AG09309 (cell line): ENCODE measurements at places on chromosomes 1 and 21.

DNA sequence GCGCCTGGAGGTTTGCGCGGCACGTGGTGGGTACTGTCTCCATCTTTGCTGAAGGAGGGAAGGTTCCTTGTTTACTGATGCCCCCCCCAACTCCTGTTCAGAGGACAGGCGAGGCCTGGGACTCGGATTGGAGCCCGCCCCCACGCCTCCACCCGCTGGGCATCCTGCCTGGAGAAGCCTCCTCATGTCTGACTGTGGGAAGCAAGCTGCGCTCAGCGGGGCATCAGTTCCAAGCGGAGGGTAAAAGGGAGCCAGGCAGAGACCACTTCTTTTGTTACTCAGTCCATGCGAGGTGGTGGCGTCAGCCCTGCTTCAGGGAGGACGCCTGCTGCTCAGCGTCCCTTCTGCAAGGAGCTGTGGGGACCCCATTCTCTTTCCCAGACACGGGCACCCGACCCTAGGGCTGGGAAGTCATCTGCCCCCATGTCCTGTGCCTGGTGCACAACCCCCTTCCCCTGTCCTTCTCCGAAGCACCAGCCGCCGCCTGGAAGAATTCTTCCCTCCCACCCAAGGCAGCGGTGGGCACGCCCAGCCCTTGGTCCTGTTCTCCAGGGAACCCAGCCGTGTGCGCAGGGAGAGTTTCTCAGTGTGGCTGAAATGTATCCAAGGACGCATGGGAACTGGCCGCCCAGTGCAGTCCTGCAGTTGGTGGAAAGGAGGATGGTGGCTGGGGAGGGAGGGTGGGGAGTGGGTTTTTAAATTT lies 414.0 kb downstream of the CAMTA1 start:
- no peak for DNase-seq

DNA sequence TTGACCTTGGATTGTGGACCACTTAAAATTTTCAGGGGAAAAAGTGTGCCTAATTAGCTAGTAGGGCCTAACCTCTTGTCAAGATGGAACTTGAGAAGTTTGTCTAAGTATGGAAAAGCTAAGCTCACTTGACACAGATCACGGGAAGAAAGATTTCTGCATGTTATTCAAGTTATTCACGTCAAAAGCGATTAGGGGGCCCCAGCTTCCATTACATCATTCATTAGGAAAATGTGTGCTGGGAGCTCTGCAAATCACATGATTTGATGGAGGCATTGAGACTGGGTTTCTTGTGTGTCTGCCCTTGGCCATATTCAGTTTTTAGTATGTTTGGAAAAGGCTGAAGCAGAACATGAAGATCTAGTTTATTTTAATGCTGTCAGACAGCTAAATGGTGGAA lies 15.5 kb upstream of the POGZ start:
- DNase-seq: no peak

DNA sequence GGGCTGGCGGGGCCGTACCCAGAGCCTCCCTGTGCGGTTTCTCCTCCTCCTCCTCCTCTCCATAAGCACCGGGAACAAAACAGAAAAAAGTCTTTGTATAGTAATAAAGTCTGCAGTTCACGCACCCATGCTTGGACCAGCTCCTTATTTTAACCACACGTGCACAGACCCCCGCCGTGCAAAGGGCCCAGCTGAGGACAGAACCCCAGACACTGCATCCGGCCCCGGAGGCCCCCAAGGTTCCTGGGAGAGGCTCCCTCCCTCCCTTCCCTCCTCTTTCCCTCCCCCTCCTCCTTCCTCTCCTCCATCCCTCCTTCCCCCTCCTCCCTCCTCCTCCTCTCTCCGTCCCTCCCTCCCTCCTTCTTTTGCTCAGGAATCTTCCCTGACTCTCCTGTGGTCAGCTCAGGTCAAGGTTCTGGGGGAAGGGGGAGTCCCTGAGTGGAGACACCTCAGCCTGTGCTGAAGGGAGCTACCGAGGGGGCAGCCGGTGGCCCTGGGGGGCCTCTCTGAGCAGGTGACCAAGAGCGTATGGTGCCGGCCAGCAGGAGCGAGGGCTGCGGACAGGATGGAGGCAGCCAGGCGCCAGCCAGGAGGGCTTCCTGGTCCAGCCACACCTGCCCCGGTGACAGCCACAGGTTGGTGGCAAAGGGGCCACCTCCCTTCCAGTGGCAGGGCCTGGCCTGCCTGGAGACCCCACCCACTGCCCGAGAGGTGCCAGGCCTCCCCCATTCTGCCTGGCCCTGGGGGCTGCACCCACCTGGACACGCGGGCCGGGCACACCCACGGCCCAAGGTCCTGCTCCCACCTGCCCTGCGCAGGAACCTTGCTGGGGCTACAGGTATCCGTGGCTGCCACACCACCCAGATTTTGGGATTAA lies 3.2 kb upstream of the TTLL10 start:
- no peak for DNase-seq

GRCh38 chr1:28591708-28592320 lies at the start of gene RAB42:
Gene RAB42, plus strand, starts transcription at chr1:28592265. Its CDS starts 247 bp downstream, at chr1:28592512.
- no peak for DNase-seq

GRCh38 chr1:47598357-47598756 lies 160.5 kb downstream of the FOXD2 start:
- DNase-seq: no peak

DNA sequence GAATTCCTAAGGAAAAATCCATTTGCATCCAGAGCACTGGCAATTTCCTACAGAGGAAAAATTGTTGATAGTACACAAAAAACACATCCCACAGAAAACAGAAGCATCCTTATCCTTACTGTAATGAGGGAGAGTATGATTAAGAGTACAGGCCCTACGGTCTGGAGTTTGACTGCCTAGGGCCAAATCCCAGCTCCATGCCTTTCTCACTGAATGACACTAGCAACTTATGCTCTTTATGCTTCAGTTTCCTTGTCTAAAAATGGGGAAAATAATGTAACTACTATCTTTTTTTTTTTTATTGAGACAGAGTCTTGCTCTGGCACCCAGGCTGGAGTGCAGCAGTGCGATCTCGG lies 27.8 kb upstream of the CEP350 start:
- DNase-seq: no peak

DNA sequence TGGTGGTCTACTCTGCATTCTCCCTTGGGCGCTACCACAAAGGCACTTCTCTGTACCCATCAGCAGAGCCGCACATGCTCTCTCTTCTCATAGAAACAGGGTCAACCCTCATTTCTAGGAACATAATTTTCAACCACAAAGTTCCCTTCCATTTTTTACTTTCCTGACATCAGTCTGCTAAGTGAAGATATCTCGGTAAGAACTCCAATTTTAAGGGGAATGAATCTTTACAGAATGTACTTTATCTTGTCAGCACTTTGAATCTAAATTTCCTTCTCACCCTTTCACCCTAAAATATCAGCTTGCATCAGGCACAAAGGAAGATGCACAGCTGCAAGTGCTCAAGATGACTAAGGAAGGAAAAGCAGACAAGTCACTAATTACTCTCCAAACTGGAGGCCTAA lies 545.9 kb downstream of the SMYD3 start:
- no peak for DNase-seq

GRCh38 chr21:14690886-14691285 lies 144.8 kb upstream of the SAMSN1 start:
- no peak for DNase-seq

DNA sequence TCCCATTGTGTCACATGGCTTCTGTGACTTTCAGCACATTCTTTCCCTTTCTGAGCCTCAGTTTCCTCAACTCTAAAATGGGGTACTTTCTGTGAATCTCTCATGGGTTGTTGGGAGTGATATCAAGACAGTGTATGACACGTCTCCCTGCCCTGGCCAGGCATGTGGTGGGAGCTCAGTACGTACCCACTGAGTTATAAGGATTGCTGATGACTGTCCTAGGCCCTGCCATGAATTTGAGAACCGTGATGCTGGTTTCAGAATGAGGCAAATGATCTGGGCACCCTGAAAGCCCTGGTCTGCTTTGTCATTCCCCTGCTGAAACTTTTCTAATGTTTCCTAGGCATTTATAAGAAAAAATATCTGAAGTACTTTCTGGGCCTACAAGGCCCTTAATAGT lies 3.6 kb downstream of the ZNF362 start:
- no peak for DNase-seq

DNA sequence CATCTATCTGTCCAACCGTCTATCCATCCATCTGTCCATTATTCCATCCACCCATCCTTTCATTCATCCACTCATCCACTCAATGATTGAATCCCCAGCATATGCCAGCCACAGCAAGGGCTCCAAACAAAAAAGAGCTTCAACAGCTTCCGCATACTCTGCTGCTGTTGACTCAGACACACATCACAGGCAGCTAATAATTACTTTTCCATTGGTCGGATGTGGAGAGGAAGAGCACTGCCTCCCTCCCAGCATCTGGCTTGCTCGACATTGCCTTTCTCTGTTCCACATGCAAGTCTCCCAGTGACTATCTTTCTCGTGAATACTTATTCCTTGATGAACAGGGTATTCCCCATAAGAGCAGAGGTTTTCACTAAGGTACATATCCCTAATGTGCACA lies 176.5 kb downstream of the HIVEP3 start:
- DNase-seq: peak; percentile 52

GRCh38 chr1:160639652-160640051 lies 7.2 kb downstream of the SLAMF1 start:
- no peak for DNase-seq

- DNase-seq: no peak
Observed at GRCh38 chr1:229102741-229103391, 168.0 kb upstream of the RAB4A start.

- DNase-seq: no peak
Observed at GRCh38 chr1:31672986-31673385, 28.3 kb upstream of the PEF1 start.

GRCh38 chr1:6280761-6281451 lies 20.0 kb upstream of the GPR153 start:
- no peak for DNase-seq

DNA sequence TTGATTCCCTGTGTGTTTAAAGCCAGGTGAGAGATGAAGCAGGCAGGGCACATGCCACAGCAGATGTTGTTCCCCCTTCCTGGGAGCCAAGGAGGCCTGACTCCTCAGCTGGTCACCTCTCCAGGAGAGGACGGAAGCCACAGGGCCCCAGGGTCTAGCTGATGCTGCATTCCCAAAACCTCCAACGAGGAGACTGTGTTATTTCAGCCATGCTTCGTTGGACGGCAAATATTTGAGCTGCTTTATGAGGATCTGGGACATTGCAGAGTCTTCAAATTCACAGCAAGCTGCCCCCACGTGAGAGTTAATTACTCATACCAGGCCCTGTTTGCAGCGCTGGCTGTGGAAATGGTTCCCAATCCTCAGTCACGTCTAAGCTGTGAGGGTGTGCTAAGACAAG lies 85.3 kb downstream of the CDC7 start:
- DNase-seq: no peak

DNA sequence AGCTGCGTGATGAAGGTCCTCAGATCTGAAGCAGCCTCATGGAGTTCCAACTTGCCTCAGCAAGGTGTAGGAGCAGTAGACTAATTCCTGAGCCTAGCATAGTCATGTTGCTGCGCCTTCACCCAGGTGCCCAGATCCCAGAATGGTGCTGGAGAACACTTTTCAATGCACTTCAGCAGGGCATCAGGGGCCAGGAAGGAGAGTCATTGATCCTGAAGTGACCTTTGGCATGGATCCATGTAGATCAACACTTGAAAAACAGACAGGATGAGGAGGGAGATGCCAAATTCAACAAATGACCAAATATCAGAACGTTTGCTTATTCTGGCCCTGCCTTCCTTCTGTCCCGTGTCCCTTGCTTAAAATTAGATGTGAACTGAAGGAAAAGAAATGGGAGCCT lies 91.9 kb downstream of the LEPR start:
- no peak for DNase-seq

DNA sequence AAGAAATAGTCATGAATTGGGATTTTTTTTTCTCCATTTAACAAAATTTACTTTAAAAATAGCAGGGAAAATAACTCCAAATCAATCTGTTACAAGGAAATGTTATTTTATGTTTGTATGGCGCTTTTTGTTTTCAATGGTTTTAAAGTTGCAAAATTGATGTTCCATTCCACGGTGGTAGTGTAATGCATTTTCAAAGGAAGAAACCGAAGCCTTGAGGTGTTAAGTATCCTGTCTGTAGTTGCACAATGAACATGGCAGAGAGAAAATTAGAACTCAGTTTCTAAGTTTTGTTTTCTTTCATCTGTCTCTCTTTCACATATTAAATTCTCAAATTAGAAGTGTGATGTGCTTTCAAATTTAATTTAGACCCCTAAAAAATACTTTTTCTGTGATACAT lies 841.8 kb downstream of the USP25 start:
- DNase-seq: no peak

GRCh38 chr1:147169171-147169570 lies 3.1 kb downstream of the PRKAB2 start:
- no peak for DNase-seq

DNA sequence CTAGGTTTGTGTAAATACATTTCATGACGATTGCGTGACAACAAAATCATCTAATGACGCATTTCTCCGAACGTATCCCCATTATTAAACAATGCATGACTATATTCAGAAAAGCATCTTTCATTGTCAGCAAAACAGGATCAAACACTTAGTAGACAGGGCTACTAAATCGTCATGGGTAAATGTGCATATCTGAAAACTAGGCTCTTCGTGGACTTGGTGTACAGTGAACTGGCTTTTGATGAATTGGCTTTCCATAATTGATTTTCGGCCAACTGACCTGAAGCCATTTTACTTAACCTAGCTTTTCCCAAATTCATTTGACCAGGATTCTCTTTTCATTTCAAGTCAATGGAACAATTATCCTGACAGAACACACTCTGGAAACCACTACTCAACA lies 665.0 kb downstream of the SMYD3 start:
- DNase-seq: no peak

- no peak for DNase-seq
Observed at GRCh38 chr21:35273333-35273732, 224.2 kb upstream of the RUNX1 start.

DNA sequence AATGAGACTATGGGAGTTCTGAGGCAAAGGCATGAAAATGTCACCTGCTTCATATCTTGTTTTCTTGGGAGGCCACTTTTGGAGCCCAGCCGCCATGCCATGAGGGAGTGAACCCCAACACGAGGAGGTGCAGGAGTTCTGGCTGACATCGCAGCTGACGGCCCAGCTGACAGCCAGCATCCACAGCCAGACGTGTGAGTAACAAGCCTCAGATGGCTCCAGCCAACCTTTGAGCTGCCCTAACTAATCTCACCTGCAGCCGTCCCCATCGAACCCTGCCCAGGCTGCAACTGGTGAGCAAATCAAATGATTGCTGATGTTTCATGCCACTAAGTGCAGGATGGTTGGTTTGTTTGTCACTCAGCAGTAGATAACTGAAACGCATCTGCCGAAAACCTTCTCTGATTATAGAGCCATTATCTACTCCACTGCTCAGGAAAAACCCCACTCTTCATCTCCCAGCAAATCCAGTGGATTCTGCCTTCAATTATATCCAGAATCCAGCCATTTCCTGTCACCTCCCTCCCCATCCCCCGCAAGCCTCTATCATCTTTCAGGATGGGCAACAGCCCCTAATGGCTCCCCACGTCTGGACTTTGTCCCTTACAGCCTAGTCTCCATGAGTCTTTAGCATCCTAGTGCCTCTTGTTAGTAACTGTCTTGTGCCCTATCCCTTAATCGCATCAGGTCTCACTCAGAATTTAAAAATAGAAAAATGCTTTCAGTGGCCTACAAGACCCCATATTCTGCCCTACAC lies 18.5 kb upstream of the RAB4A start:
- DNase-seq: no peak
